ENCODE measurements at places on chromosomes 3 and 15.

DNA sequence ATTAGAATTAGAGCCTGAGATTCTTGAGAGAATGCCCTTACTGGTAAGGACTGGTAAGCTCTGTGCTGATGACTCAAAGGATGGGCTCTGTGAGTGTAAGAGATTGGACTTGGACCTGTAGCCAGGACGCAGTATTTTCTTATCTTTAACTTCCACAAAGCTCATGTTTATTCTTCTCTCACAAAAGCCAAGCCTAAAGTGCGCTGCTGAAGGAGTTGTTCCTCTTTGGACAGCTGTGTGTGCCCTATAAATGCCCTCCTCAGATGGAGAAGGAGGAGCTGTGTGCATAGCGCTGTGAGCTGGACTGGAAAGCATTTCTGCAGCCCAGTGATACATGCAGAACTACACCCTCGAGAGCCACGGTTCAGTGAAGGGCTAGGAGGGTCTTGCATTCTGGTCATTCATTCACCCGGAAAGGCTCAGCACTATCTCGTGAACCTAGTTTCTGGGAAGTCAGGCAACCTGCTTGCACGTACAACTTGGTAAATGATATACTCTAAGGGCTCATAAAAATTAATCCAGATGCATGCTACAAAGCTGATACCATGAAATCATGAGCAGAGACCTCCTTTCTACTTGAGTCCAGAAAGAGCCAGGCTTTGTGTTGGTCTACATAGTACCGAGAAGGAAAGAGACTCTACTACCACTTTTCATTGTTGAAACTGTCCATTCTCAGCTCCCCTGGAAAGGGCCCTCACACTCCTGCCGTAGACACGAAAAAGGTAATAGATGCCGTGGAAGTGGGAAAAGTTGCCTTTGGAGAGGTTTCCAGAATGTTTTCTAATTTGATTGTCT is 103.0 kb upstream of the TBL1XR1 start:
- DNase-seq: no peak

- no peak for DNase-seq
These were observed 166.1 kb downstream of the PGPEP1L start for GRCh38 chr15:98841419-98841970.

DNA sequence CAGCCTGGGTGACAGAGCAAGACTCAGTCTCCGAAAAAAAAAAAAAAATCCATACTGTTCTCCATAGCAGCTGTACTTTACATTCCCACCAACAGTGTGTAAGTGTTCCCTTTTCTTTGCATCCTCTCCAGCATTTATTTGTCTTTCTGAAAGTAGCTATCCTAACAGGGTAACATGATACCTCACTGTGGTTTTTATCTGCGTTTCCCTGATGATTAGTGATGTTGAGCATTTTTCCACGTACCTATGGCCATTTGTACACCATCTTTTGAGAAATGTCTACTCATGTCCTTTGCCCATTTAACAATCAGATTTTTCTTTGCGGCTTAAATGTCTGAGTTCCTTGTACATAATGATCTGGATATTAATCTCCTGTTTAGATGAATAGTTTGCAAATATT is 119.3 kb downstream of the RFX7 start:
- no peak for DNase-seq

DNA sequence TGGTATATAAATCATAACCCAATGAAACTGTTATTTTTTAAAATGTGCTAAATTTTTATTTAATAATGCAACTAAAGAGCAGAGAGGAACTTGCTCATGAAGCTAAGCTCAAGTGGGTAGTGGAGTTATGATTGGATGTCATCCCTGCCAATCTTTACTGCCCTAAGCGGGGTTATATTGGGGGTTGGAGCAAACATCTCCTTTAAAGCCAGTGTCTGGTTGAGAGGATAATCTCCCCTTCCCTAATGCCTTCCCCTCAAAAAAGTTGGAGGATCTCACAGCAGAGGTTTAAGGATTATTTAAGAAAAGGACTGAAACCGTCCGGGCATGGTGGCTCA is 32.1 kb upstream of the CLASP2 start:
- DNase-seq: no peak

DNA sequence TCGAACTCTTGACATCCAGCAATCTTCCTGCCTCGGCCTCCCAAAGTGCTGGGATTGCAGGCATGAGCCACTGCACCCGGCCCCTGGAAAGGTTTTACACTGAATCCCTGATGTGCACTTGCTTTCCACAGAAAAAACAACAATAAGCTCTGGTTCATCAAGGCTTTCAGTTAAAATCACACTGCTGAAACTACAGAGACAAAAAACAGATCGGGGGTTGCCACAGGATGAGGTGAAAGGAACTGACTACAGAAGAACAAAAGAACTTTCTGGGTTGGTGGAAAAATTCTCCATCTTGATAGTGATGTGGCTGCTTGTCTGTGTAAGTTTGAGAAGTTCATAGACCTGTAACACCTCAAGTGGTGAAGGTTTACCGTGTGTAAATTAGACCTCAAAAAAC is 2.9 kb downstream of the RAB43 start:
- DNase-seq: no peak

DNA sequence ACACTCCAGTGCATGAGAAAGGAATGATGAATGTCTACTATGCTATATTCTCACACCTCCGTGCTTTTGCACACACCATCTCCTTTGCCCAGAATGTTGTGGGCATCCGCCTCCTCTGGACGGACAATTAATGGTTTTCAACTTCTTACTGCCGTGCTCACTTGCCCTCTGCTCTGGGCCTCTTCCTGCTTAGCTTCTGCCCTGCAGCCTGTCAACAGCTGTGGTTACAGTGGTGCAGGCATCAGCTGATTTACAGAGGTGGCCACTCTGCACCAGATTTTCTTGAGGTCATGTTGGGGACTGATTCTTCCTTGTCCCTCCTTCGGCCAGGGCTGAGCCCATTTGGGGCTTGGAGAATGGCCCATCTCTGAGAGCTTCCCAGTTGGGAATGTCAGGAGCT is 56.5 kb upstream of the TMEM115 start:
- DNase-seq: no peak

GRCh38 chr15:68232449-68232848 is 2.9 kb upstream of the CLN6 start:
- no peak for DNase-seq
